ENCODE measurements at places on chromosomes 1 and 21.

DNA sequence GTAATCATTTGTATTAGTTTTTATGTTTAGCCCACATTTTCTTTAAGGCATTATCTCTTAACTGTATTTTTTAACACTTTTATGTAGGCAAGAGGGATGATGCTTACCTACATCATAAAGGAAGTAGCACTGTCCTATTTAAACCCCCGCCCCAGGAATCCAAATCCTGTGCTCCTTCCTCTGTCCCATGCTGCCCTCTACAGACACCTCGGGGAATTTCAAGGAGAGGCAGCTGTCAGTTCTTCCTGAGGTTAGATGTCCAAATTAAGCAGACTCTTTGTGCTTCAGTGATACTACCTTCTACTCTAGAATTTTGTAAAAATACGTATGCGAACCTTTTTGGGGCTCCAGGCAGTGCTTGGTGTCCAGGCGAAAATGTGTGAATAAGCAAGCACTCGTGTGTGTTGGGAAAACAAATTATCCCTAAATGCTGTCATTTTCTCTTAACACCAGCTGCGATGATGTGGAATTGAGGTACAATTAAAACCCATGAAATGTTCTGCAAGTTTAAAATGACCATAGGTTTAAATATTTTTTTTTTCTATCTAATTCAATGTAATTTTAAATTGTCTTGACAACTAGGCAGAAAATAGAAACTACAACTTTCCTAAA lies 19.2 kb downstream of the CRCT1 start:
- peak; percentile 25 for DNase-seq

DNA sequence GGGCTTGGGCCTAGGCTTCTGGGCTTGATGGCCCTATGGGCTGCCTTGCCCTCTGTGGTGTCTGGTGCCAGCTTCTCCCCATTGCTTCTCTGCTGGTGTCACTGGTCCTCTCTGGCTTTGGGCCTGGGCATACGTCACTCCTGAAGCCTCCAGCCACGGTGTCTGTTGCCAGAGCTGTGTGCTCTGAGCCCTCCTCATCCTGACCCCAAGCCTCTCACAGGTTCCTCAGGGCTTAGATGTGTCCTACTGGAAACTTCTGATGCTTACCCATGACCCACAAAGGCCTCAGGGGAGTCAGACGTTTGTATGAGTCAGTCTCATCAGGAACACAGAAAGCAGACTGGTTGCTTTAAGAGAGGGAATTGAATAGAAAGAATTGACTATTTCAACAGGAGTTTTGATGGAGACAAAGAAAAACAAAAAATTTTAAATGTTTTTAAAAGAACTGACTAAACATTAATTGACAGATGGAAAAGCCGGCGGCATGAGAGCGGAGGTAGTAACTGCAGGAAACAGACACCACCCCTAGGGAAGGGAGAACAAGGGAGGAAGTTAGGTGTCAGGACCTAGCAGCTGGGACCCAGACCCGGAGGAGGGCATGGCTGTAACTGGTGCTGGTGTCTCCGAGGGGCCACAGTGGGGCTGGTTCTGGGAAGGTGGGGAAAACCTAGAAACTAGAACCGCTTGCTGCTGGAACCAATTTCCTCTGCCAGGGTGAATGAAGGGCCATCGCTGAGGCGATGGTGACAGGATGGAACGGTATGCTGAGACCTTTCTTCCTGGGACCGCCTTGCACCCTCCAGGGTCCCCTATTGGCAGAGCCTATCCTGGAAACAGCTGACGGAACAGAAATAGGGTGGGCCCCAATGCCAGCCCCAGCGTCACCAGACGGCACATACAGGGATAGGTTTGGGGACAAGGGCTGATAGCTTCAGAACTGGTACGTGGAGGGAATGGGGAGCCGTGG lies 40.0 kb upstream of the CITED4 start:
- no peak for DNase-seq

DNA sequence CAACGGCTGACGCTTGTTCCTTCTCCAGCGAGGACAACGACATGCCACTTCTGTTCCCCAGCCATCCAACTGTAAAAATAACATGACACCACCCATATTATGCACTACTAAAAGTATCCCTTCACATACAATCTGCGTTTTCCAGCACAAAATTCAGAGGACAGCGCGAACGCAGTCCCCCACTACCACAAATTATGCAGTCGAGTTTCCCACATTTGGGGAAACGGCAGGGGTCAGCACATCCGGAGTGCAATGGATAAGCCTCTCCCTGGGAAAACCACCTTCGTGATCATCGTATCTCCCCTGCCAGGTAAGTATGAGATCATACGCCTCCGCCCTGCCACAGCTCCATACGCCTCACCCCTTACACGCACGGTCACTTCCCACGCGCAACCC lies 120.9 kb downstream of the PPIAL4G start:
- no peak for DNase-seq

DNA sequence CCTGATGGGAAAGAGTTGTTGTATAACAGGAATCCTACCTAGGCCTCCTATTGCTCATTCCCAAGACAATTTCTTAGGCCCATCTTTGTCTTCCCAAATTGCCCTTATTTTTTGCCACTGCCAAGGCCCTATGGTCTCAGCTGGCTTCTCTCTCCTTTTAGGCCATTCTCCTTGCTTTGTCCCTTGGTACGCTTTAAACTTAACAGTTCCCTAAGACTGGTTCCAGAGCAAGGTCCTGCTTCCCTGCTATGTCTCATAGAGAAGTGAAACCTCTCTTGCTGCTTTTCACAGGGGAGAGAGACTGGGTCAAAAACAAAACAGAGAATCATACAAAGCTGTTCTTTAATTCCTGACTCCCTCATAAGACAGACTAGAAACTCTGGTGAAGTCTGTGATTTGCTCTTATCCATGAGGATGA lies 77.1 kb downstream of the XCL2 start:
- DNase-seq = peak; percentile 53

DNA sequence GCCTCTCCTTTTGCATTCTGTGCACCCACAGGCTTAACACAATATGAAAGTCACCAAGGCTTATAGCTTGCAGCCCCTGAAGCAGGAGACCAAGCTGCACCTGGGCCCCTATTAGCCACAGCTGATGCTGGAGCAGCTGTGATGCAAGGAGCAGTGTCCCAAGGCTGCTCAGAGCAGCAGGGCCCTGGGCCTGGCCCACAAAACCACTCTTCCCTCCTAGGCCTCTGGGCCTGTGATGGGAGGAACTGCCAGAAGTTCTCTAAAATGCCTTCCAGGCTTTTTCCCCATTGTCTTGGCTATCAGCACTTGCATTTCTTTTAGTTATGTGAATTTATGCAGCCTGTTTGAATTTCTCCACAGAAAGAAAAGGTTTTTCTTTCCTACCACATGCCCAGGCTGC lies 89.5 kb upstream of the KCTD3 start:
- DNase-seq = no peak

DNA sequence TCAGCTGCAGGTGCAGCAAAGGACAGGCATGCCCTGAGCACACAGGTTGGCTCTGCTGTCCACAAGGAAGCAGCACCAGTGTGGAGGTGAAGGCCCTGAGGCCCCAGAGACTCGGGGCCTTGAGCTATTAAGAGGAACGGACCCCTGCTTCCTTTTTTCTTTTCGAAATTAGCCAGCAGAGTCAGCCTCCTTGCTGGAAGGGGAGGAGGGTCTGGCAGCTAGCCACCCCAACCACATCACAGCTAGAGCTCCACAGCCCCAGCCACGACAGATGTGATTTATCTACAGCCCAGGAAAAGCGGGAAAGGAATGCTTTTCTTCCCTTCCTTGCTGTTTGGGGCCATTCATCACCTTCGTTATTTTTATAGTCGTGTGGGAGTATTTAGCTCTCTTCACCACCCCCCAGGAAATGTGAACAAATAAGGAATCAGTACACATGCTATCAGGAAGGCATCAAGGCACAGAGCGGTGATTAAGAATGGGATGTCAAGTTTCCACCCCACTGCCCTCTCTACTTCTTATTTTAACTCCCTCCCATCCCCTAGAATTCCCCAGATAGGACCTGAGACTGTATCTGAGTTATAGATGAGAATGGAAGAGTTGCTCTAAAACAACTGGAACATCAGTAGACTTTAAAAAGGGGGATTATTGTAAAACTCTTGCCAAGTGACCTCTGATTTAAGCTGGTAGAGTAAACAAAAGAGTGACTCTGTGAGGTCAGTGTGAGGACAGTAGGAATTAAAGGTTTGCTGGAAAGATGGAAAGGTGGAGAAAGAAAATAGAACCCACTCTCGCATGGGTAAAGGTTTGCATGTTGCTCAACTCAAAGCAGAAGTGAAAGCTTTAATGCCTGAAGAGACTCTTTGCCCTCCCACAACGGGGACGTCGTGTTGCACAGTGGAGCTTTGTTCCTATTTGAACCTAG lies 224.7 kb upstream of the GJB5 start:
- DNase-seq = peak; percentile 1

DNA sequence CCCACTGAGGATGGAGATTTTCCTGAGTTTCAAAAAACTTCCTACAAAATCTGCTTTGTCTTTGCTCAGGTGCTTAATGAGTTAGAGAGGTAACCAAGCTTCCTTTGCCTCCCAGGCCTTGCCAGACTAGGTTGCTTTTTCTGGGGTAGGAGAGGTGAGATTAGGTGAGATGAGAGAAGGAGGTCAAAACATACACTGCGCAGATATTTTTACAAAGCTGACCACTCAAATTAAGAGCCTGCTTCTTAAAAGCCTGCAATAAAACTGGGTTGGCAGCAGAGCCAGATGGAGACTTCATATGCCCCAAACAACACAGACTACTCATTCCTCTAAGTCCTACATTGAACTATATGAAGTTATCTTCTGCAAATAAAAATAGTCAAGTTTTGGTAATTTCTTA lies 352.5 kb downstream of the NUF2 start:
- no peak for DNase-seq

DNA sequence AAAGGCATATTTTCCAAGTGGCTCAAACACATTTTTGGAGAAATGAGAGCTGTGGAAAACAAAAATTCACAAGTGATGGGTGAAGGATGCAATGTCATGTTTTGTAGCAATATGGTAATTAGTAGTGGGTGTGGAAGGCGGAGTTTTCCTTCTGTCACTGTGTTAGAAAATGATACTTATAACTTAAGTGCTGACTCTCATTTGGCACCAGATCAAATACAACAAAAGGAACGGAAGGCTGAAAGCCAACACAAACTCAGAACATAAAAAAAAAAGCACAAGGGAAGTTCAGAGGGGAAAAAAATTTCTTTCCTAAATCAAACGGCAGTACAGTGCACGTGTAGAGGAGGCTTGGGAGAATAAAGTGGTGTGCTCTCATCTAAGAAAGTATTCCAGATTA lies at the start of gene TNFSF18:
Gene TNFSF18 (minus strand): TSS at position 77 of the 400 bp plus-strand sequence. CDS start 45 bp downstream, at position 32.
- peak; percentile 61 for DNase-seq

GRCh38 chr1:155167166-155168104 lies 5.7 kb downstream of the KRTCAP2 start:
- peak; percentile 95 for DNase-seq

GRCh38 chr21:45130324-45130774 lies 56.0 kb downstream of the ADARB1 start:
- peak; percentile 83 for DNase-seq

DNA sequence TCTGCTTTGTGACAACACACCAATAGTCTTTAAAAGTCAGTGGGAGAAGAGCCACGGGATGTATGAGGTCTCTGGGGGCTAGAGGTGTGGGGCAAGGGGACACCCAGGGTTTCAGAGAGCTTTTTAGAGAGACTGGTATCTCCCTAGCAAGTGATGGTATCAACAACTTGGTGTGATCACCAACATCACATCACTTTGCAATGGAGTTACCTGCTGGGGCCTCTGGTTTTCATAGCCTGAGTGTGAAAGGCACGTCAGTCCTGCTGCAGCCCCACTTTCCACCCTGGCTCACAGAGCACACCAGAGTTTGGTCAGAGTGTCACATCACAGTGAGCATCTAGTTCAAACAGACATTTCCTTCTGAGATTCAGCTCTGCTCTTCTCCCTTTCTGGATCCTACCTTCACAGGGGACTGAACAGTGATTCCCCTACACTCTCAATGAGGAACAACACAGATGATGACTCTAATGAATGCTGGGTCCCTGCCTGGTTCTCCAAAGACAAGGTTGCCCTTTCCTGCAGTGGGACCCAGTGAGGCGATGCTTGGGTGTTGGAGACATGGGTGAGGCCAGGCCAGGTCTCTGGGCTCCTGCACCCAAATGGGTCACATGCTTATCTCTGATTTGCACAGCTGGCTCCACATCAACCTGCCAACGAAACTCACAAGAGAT lies 2.0 kb upstream of the MAN1C1 start:
- no peak for DNase-seq

- no peak for DNase-seq
These were observed 39.8 kb upstream of the HNRNPU start for GRCh38 chr1:244904119-244904518.

DNA sequence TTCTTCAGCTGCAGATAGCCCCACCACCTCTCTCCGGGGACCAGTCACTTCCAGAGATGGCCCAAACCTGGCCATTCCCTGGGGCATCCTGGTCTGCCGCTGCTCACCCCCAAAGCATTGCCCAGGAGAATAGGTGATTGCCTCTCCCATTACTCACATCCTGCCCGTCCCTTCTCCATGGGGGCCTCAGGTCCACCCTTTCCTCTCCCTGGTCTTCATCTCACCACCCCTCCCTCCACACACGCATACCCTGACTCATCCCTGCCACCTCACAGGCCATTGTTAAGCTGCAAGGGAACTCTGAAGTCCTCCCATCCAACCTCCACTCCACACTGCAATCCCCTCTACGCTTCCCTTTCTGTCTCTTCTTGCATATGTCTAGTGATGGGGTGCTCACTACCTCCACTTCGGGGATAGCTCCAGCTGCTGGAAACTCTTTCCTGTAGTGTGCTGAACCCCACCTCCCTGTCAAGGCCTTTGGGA lies at the start of gene PLEKHG5:
Gene PLEKHG5 (minus strand): TSS at position 188 of the 483 bp plus-strand sequence. CDS start 14,096 bp downstream, outside the sequence.
- no peak for DNase-seq

DNA sequence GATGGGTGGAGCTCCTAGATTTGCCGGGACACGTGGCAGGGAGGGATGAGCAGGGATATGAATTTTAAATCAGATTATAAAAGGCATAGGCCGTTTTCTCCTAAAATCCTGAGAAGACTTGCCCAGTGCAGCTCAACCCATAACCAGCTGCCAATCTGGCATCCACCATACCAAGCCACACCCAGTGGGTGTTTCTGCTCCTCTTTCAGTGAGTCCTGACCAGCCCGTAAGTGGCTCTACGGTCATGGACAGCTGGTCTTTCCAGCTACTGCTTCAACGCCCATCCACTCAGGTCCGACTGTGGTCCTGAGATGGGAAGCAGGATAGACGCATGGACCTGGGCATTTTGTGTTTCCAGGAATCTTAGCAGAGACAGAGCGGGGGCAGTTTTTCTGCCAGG lies 107.2 kb downstream of the LAMC2 start:
- no peak for DNase-seq

DNA sequence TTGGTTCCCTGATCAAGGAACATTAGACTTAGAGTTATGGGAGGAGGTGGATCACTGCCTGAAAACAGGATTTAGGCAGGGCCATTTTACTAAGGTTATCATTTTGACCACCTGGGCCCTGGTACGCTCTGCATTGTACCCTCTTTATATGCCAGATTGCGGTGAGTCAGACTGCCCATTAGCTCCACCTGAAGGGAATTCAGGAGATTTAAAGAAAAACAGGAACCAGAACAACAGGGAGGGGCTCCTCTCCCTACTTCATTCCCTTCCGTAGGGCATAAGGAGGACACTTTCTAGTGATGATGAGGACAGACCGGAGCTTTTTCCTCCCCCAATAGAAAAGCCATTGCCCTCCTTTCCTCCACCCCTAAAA lies 20.6 kb upstream of the ITLN1 start:
- DNase-seq = no peak

- DNase-seq = no peak
These were observed 33.0 kb upstream of the CAMK1G start for GRCh38 chr1:209550519-209550918.

All from inflammatory macrophage treated with lipopolysaccharide for 1 hour (primary cell).